ENCODE measurements at places on chromosomes 5 and 9. TPM values are rescaled to one million over a fixed set of nuclear protein-coding genes. Genes with fewer than 3 reads are reported as not detected.

F12 gene
- total RNA-seq: 3.2 TPM

NEUROG1 gene
- total RNA-seq: not detected

NMUR2 gene
- not detected for total RNA-seq

ANKRD18B gene
- total RNA-seq: under 0.01 TPM

KCNT1 gene
- under 0.01 TPM for total RNA-seq

SPAAR gene
- total RNA-seq: under 0.01 TPM

All from hematopoietic multipotent progenitor cell (in vitro differentiated cells).